NCI-H460 (cell line): ENCODE measurements at places on chromosomes 7 and 10. TPM values are rescaled to one million over a fixed set of nuclear protein-coding genes. Genes with fewer than 3 reads are reported as not detected.

- DNase-seq = no peak
Observed at GRCh38 chr7:102432442-102433218, 745 bp upstream of the ORAI2 start.

GRCh38 chr10:17842641-17843040, 33.5 kb downstream of the MRC1 start:
- DNase-seq = no peak

- no peak for DNase-seq
Observed at GRCh38 chr10:115093286-115093775, at the start of gene ATRNL1. ATRNL1 (plus strand) TSS chr10:115093365; CDS start chr10:115093751, 386 bp downstream.

DNA sequence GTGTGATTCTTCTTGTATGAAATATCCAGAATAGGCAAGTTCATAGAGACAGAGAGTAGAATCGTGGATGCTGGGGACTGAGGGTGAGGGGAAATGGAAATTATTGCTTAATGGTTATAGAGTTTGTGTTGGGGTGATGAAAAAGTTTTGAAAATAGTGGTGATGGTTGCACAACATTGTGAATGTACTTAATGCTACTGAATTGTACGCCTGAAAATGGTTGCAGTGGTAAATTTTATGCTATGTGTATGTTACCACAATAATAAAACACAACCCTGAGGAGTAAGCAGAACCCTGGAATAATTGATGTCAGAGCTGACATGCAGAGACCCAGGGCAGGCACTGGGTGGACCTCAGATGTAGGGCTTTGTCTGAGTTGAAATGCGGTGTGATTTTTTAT, 57.6 kb downstream of the TACR2 start:
- no peak for DNase-seq

GRCh38 chr7:75055830-75056772, 17.5 kb downstream of the RCC1L start:
- DNase-seq = no peak

- DNase-seq = no peak
Observed at GRCh38 chr7:131897790-131898165, 341.4 kb upstream of the PODXL start.

- no peak for DNase-seq
Observed at GRCh38 chr7:4838626-4839334, 23.1 kb downstream of the PAPOLB start.

- no peak for DNase-seq
Observed at GRCh38 chr10:77236700-77237099, 400.9 kb downstream of the KCNMA1 start.

DNA sequence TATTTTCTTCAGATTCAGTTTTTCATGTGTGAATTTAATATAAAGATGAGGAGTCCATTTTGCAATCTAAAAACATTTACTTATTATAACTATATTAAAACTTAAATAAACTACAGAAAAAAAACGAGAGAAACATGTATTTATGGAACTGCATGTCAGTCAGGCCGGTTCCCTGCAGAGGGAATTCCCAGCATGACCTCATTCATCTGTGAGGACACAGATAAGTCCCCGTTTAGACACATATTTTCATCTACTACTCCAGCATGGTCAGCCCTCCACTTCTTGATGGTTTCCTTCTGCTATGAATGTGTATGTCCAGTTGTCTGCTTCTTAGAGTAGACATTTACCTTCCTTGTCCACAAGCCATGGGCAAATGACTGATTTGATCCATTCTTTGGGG, 339.1 kb downstream of the SEMA3D start:
- DNase-seq = no peak

- DNase-seq = no peak
Observed at GRCh38 chr7:108794466-108794865, 224.8 kb downstream of the DNAJB9 start.

DNA sequence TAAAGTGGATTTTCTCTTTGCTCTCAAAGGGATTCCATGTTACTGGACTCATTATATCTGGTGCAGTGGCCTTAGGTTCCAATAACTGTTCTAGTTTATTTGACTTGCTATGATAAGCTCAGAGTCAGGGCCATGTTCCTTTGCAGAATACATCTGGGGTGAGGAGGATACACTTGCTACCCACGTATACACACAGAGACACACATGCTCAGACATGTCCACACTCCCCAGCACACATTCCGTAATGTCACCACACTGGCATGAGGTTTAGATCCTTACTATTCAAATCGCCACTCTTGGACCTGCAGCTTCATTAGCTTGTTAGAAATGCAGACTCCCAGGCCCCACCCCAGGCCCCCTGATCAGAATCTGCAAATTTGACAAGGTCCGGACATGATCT, 195.3 kb downstream of the BMPER start:
- DNase-seq = no peak

GRCh38 chr7:5610500-5611186, 170.8 kb downstream of the RNF216 start:
- no peak for DNase-seq

GRCh38 chr10:28587970-28588290, 55.0 kb downstream of the WAC start:
- no peak for DNase-seq

GRCh38 chr7:14424675-14425074, 435.2 kb upstream of the ETV1 start:
- DNase-seq = no peak

DNA sequence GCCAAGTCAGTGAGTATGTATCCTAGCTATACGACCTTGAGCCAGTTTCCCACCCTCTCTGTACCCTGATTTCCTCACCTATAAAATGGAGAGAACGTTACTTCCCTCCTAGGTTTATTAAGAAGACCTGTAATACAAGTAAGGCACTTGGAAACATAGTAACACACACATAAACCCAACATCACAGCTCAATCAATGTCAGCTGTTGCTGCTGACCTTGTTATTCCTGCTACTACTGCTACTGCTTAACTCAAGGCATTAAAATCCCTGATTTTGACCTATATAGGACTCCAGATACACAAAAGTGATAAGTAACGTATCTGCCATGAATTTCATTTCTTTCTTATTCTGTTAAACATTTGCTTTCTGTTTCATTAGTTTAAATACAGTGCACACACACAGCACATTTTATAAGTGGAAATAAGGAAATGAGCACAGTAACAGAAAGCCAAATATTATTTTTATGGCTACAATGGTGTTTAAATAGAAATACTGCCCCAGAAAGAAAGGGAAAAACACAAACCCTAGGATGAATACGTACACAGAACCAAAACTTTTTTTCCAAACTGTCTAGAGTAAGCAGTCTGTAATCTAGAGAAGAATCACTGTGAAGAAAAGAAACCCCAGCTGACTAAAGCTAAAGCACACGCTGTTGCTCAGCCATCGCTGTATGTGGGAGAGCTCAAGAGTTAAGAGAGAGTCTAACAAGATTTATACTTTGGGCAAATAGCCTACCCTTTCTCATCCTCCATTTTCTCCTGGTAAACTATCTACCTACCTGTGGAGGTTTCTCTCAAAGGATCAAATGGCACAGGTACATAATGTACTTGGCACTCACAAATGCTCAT, 19.0 kb downstream of the NAPEPLD start:
- DNase-seq = no peak

- DNase-seq = no peak
Observed at GRCh38 chr10:29563420-29564035, 71.2 kb downstream of the SVIL start.

GRCh38 chr7:157565981-157566630, 229.3 kb downstream of the DNAJB6 start:
- no peak for DNase-seq

- DNase-seq = no peak
Observed at GRCh38 chr10:130666215-130666614, 530.0 kb downstream of the GLRX3 start.

- peak; percentile 7 for DNase-seq
Observed at GRCh38 chr10:13271552-13272163, 28.2 kb downstream of the PHYH start.

DNA sequence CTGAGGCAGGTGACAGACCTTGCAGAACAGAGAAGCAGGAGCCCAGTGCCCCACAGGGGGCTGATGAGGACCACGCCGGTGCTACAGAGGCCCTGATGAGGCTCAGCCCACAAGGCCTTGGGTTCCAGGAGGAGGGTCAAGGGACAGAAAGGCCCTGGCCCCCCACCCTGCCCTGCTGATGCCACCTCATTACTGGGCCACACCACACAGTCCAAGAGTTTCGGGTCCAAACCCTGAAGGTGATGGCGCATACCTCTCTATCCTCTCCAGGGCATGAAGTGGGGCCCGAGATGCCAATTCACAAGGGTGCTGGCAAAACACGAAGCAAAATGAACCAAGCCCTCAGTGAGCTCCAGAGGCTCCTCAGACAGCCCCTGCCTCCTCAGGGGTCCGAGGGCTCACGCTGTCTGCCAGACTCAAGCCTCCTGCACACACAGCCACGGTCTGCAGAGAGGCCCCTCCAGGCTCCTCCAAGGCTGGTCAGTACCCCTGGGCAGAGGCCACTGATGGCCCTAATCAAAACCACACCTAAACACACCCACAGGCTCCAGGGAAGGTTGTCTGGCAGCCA, 32.3 kb downstream of the RASGEF1A start:
- DNase-seq = no peak

DNA sequence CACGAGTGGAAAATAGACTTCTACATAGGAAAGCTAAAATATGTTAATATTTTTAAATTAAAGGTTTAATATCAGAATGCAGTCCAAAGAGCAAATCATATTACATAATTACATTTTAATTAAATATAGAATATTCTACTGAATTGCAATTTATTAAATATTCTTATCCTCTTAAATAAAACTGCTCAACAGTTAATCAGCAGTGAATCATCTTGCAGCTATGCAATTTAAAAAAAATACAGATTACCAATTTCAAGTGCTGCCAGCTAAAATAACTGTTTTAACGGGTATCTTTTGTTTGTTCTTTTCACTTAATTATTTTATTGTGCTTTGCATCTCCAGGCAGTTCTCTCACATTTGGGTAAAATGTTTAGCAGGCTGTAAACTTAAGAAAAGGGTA, 82.2 kb downstream of the ZNRF2 start:
- DNase-seq = no peak

- no peak for DNase-seq
Observed at GRCh38 chr10:11643039-11643438, 31.6 kb upstream of the USP6NL start.

DNA sequence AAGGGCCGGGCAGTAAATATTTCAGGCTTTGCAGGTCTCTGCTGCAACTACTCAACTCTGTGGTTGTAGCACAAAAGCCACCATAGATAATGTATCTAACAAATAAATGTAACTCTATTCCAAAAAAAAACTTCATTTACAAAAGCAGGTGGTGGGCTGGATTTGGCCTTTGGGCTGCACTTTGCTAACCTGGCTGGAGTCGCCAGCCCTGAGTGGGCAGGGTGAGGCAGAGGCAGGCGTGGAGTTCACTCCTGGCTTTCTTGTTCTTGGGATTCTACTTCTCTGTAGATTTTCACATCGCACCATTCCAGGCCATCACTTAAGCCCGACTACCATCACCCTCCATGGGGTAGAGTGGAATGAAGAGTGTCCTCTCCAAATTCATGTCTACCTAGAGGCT, 367.6 kb upstream of the MGMT start:
- DNase-seq = no peak

DNA sequence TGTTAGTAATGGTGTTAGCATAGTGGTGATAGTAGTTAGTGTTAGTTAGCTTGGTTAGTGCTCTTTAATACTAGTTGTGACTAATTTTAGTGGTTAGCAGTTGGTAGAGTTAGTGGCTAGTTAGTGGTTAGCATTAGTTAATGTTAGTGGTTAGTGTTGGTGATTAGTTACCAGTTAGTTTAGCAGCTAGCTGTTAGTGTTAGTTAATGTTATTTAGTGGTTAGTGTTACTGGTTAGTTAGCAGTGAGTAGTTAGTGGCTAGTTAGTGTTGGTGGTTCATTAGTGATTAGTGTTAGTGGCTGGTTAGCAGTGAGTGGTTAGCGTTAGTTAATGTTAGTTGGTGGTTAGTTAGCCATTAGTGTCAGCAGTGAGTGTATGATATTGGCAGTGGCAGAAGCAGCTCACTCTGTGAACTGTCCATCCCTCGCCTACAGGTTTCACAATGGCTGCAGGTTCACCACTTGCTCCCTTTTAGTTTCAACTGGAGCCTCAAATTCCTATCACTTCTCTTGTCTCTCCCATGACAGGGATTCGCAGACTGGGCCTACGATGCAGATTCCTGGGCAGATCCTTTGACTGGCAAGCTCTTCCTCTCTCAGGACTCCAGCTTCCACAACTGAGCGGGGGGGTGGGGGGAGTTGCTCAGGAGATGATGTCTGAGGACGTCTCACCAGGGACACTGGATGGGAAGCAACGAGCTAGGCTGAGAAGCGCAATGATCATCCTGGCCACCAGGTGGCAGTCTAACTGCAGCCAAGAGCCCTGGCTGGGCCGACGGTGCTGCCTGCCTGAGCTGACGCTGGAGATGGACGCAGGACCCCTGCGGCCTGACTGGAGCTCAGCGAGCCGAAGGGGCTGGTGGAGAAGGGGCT, 19.5 kb downstream of the GHRHR start:
- DNase-seq = peak; percentile 76

- DNase-seq = no peak
Observed at GRCh38 chr7:15816835-15817426, 130.4 kb upstream of the MEOX2 start.

DNA sequence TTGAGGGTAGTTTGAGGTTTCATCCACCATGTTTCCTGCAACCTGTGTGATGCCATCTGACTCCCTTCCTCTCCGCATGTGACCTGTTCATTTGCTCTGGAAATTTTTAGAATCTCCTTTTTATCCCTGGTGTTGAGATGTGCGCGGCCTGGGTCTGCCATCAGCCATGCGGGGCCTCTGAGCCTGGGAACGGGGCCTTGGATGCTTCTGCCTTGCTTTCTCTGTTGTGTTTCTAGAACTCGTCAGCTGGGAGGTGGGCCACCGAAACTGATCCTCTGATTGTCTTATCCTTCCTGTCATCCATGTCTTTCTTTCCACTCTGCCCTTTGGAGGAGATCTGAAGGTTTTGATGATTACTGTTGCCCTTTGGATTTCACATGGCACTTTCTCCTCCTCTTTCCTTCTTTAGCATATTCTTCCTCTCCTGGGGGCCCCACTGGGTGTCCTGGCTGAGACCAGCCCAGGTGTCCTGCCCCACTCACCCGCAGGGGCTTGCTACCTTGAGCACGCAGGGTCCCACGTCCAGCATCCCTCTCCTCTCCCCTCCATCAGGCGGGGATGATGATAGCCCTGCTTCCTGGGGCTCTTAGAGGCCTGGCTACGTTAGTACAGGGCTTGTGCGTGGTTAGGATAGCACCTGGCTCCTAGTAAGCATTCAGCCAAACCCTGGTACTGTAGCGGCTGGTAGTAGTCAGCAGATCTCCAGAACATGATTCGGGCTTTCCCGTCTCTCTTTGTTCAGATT, 29.9 kb downstream of the PPP2R2D start:
- DNase-seq = no peak

Gene UCMA
- not detected in 2 replicates for total RNA-seq

Gene MET
- total RNA-seq = 77.6 and 80.5 TPM in 2 replicates

Gene SFRP4
- 0.09 and 0.27 TPM in 2 replicates for total RNA-seq

Gene ENTPD1
- total RNA-seq = not detected in 2 replicates

Gene ASAH2
- 5.7 and 12.8 TPM in 2 replicates for total RNA-seq

Gene CPA1
- total RNA-seq = not detected in 2 replicates

Gene SOSTDC1
- 0.10 TPM in 1 of 2 replicates, not detected in the other for total RNA-seq

Gene PAOX
- 1.1 and 1.6 TPM in 2 replicates for total RNA-seq

Gene NEUROD6
- not detected in 2 replicates for total RNA-seq

Gene PNLIPRP3
- total RNA-seq = not detected in 2 replicates

Gene PLXDC2
- 0.06 and 0.07 TPM in 2 replicates for total RNA-seq

Gene GPRIN2
- not detected in 2 replicates for total RNA-seq
